ENCODE measurements at places on chromosomes 2 and 18.

DNA sequence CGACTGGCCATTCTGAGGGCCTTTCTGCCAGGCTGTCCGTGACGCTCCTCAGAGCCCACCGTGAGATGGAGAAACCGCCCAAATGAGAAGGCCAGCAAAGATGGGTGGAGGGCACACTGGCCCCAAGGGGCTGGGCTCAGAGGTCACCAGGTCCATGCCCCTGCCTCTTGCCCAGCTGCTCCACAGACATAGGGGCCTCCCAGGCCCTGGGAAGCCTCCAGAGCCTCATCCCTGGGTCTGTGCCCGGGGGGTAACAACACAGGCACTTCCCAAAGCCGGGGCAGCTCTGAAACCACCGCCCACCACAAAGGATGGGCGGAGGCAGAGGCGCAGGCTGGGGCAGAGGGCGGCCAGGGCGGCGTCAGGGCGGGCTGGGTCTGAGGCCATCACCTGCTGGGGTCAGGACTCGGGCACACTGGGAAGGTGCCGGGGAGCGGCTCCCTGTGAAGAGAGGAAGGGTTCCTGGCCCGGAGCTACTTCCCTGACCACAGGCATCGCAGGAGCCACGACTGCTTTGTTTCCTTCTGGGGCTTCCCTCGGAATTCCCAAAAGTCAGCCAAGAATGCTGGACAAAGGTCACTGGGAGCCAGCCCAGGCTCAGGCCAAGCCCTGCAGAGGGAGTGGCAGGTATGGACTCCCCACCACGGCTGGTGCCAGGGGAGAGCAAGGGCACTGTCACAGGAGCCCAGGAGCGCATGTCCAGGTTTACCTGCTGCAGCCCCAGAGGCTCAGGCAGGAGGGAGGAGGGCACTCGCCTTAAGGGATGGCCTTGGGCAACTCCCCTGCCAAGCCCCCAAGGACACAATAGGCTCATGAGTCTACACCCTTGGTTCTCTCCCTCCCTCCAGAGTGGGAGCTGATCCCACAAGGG lies 9.4 kb downstream of the CYP26B1 start:
- ATAC-seq = no peak

- ATAC-seq = peak; percentile 78
These were observed 33.4 kb downstream of the WDR43 start for GRCh38 chr2:28927878-28928277.

- no peak for ATAC-seq
These were observed 89.0 kb downstream of the SLC66A3 start for GRCh38 chr2:11244091-11244826.

- ATAC-seq = peak; percentile 5
These were observed 65.2 kb downstream of the VSNL1 start for GRCh38 chr2:17605696-17606095.

- ATAC-seq = no peak
These were observed 6.7 kb upstream of the CLK1 start for GRCh38 chr2:200871151-200871550.

DNA sequence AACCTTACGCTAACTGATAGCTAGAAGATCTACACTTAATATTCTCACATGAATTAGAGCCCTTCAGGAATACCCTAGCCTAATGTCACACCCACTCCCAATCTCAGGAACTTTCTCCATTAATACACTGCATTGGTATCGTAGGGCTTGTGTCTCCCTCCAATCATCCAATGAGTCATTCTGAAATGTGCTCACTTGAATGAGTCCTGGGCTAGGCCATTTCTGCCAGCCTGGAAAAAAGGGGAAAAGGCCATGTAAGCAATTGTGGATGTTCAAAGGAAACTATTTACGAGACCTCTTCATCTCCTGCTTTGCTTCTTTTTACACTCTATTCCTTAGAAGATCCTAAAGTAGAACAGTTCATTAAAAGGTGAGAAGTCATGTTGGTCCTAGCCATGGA lies 18.8 kb downstream of the ZEB2 start:
- ATAC-seq = no peak

GRCh38 chr2:6957910-6958615 lies 40.9 kb downstream of the RNF144A start:
- ATAC-seq = no peak

DNA sequence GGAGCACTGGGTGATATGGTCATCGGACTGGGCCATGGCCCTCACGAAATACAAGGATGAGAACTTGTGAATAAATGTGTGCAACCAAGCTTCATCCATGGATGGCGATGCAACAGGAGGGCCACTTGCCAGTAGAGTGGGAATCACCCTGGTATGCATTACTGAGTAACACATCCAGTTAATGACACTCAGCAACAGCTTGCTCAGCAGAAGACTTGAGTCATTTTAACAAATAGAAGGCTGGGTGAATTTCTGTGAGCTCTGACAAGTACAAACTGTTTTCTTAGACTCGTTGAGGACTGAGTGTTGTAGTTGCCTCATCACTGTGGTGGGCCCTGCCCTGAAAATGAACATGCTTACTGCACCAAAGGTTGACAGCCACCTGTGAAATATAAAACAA lies 221.6 kb downstream of the NCKAP5 start:
- peak; percentile 41 for ATAC-seq
